ENCODE measurements at places on chromosomes 3 and 15.

- DNase-seq: no peak
These were observed 49.5 kb downstream of the TLE3 start for GRCh38 chr15:70048198-70048565.

GRCh38 chr3:100257586-100257985, 3.2 kb upstream of the TBC1D23 start:
- no peak for DNase-seq

DNA sequence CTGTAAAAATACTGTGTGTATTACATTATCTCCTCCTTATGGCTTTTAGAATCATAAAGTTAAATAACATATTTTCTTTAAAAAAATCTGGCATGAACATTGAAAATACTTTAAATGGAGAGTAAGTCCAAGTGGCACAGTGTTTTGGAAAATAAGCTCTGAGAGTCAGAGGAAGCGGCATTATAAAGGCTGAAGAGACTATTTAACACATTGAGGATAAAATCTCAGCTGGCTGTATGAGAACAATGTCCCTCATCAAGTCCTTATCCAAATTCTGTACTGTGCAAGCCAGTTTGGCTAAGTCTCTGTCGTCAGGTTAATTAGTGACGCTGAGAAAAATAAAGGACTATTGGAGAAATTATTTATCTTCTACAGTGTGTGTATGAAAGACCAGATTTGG, 245.5 kb downstream of the MFSD1 start:
- no peak for DNase-seq

- no peak for DNase-seq
These were observed 154.5 kb downstream of the FOXP1 start for GRCh38 chr3:71428841-71429596.

DNA sequence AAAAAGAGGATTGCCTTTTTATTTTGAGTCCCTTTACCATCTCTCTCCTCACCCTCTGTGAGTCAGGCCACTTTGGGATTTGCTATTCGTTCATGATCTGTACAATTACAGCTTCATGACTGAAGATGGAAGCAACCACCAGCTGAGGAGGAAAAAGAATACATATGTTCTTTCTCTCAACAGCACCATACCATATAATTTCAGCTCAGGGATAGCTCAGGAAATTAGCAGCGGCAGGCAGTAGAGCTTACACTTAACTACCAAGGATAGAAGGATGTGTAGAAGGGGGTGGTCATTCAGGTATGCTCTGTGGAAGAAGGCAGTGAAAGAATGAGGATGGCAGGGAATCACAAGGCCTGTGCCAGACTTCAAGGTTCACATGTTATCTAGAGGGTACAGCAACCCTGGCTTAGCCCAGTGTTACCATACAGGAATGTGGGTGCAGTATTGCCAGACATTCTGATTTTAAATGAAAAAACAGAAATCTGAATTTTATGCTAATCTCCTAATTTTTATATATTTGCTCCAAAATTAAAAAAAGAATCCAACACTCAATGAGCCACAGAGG, 17.9 kb downstream of the PLS1 start:
- no peak for DNase-seq

- DNase-seq: no peak
These were observed 13.7 kb downstream of the CCR8 start for GRCh38 chr3:39343076-39343717.

DNA sequence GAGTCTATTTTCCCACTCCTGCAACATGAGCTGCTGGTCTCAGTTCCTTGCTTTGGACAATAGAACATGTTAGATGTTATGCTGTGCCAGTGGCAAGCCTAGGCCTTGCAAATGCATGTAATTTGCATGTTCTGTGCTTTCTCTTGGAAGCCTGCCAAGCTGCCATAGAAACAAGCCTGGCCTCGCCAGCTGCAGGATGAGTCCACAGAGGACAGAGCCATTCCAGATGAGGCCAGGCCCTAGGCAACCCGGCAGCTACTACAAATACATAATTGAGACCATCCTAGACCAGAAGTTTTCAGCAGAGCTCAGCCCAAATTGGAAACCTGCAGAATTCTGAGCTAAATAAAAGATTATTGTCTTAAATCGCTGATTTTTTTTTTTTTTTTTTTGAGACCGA, 39.6 kb downstream of the TRIM69 start:
- no peak for DNase-seq

DNA sequence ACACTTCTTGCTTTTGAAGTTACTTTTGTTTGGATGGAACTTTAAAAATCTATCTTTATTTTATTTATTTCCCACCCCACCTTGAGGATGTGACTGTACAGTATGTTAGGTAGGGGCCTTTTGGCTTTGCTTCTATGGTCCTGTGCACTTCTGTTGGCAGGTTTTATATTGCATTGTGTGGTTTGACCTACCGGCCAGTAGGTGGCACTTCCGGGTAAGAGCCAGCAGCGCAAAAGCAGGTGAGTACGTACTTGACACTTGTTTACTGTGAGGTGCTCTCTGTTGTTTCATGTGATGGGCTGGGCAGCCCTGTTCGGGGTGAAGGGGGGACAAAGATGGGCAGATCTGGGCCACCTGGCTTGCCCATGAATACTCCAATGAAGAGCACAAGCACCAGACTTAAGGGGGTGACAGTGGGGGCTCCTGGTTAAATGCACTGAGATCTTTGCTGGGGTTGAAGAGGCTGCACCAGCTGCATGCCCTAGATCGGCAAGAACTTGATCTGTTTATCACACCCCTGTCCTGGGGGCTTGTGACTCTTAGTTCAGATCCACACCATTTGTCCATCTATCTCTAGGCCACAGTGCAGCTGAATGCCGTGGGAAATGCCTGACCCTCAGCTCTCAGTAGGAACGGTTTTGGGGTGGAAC, 131.6 kb downstream of the NLGN1 start:
- DNase-seq: no peak

GRCh38 chr3:192307631-192308030, 419.7 kb downstream of the FGF12 start:
- DNase-seq: no peak

DNA sequence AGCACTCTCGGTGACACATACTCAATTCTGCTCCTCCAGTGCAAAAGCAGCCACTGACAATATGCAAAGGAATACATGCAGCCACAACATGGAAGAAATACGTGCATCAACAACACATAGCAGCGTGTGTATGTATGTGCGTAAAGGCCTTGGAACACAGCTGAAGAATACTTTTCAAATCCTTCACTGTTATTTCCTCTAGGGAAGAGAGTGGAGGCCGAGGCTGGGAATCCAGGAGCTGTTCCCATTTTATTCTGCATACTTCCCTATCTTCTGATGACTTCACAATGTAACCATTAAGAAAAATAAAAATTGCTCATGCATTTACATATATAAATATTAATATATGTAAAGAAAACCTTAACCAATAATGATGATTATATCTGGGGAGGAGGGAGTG, 36.6 kb upstream of the MGLL start:
- DNase-seq: no peak

GRCh38 chr3:120682095-120682681, at the start of gene HGD:
TSS of gene HGD (minus strand) at chr3:120682239. CDS start at chr3:120682111, 128 bp downstream.
- DNase-seq: no peak

DNA sequence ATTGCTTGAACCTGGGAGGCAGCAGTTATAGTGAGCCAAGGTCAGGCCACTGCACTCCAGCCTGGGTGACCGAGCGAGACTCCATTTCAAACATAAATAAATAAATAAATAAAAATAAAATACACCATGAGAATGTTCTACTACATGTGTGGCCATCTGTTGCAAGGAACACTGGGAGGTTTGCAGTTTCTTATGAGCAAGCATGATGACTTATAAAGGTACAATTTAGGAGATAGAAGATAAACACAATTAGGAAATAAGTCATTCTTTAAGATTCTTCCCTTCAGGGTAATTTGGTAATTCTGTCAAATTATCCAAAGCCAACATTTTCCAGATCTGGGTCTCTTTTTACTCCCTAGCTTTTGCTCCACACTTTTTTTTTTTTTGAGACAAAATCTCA, 13.4 kb downstream of the HTR3C start:
- no peak for DNase-seq

DNA sequence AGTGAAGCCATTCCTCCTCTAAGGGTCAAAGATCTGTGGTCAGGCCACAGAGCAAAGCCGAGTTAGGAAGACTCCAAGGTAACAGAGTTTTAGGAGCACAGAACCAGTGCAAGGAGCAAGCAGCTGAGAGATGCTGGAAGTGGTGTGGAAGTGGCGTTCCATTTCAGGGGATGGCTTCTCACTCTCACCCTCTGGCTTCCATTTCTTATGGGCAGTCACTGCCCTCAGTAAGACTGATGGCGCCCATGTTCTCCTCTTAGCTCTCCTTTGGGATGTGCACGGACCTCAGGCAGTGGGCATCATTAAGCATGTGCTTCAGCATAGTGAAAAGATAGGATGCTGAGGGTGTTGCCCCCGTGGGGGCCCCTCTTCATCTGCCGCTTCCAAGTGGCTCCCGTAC, 90.3 kb downstream of the ASB7 start:
- DNase-seq: no peak

DNA sequence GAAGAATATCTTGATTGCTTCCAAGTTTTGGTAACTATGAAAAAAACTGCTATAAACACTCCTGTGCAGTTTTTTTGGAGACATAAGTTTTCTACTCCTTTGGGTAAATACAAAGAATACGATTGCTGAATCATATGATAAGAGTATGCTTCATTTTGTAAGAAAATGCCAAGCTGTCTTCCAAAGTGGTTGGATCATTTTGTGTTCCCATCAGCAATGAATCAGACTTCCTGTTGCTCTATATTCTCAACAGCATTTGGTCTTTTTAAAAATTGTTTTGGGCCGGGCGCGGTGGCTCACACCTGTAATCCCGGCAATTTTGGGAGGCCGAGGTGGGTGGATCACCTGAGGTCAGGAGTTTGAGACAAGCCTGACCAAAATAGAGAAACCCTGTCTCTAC, 14.5 kb downstream of the BTD start:
- DNase-seq: no peak

- no peak for DNase-seq
These were observed 1.9 kb downstream of the MINDY2 start for GRCh38 chr15:58773024-58773423.

Data from CD4-positive, alpha-beta T cell (primary cell).